H9 (cell line): ENCODE measurements at places on chromosomes 16 and 17. TPM values are rescaled to one million over a fixed set of nuclear protein-coding genes. Genes with fewer than 3 reads are reported as not detected.

DNA sequence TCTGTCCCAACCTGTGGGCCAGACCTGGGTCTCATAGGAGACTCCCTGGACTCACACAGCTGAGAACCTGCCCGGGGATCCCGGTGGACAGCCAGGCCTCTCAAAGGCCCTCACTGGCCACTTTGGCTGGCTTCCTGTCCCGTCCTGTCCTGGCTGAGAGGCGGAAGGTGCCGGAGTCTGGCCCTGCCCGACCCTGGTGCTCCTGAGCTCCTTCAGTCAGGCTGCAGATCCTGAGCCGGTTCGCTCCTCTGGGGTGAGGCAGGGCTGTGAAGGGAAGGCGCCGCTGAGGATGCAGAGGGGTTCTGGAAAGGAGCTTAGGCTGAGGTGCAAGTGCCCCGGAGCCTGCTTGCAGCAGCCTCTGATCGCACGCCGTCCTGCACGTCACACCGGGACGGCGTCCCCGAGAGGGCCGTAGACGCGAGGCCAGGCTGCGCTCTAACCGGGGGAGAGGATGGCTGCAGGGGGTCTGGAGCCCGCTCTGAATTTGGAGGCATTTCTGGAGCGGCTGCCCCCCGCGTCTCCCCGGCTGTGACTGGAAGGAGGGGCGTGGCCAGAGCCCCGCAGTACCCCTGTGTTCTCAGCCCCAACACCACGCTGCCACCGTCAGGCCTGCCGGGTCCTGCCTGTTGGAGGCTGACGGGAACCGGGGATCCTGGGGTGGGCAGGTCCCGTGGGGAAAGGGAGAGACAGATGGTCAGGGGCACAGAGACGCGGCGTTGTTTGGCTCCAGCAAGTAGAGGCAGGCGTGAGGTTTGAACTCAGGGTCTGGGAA is 4.1 kb downstream of the HGS start:
- no peak overlapping the region for H3K27ac ChIP-seq
- H3K4me1 ChIP-seq = no peaks in the 10 kb centered on the region
- H3K4me3 ChIP-seq = peak overlapping the region; percentile 32; the same call in 1 of the 3 replicates
- no peak for DNase-seq
- H3K27me3 ChIP-seq = no peaks in the 10 kb centered on the region

Gene KRT13
- total RNA-seq = not detected in 2 replicates

GRCh38 chr17:3026856-3027751 is 36.3 kb downstream of the OR1D5 start:
- H3K36me3 ChIP-seq = peaks cover 27% of the 10 kb centered on the region
- peak; percentile 27 for DNase-seq
- no peaks in the 10 kb centered on the region for H3K4me1 ChIP-seq
- no peak overlapping the region for H3K27ac ChIP-seq
- no peak overlapping the region for H3K4me3 ChIP-seq
- H3K27me3 ChIP-seq = no peaks in the 10 kb centered on the region

Gene TLCD3B
- total RNA-seq = 20.9 and 22.3 TPM in 2 replicates

DNA sequence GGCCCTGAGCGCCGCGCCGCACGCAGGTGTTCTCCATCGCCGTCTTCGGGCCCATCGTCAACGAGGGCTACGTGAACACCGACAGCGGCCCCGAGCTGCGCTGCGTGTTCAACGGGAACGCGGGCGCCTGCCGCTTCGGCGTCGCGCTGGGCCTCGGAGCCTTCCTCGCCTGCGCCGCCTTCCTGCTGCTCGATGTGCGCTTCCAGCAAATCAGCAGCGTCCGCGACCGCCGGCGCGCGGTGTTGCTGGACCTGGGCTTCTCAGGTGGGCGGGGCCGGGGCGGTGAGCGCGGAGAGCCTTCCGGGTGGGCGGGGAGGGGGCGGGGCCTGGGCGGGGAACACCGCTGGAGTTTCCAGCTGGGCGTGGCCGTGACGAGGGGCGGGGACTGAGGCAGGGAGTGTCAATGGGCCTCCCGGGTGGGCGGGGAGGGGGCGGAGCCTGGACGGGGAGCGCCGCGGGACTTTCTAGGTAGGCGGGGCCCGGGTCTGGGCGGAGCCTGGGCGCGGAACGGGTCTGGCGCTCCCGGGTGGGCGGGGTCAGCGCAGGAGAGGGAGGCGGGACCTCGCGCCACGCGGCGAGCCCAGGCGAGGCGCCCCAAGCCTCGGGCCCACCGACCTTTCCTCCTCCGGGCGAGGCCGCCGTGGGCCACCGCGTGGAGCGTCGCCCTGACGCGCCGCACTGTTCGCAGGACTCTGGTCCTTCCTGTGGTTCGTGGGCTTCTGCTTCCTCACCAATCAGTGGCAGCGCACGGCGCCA is 2.4 kb downstream of the SYNGR3 start:
- H3K36me3 ChIP-seq = no peaks in the 10 kb centered on the region; the same call in 2 of the 3 replicates
- DNase-seq = peak; percentile 97
- peak overlapping the region; percentile 66; the same call in 1 of the 2 replicates for H3K4me3 ChIP-seq

- H3K27me3 ChIP-seq = no peaks in the 10 kb centered on the region
- H3K36me3 ChIP-seq = no peaks in the 10 kb centered on the region
- no peak for DNase-seq
- H3K4me3 ChIP-seq = no peak overlapping the region
Measured at GRCh38 chr16:82955741-82956348, 329.1 kb downstream of the CDH13 start.

GRCh38 chr17:78746263-78746948 is 35.7 kb downstream of the CYTH1 start:
- H3K4me1 ChIP-seq = peaks cover 4% of the 10 kb centered on the region; the same call in 1 of the 2 replicates
- H3K27ac ChIP-seq = no peak overlapping the region
- no peak overlapping the region for H3K4me3 ChIP-seq
- H3K36me3 ChIP-seq = no peaks in the 10 kb centered on the region
- H3K27me3 ChIP-seq = no peaks in the 10 kb centered on the region

GRCh38 chr17:39104657-39105056 is 46.8 kb downstream of the PLXDC1 start:
- no peak overlapping the region for H3K27ac ChIP-seq
- H3K4me3 ChIP-seq = no peak overlapping the region
- no peak for DNase-seq
- H3K4me1 ChIP-seq = no peaks in the 10 kb centered on the region
- no peaks in the 10 kb centered on the region for H3K36me3 ChIP-seq

DNA sequence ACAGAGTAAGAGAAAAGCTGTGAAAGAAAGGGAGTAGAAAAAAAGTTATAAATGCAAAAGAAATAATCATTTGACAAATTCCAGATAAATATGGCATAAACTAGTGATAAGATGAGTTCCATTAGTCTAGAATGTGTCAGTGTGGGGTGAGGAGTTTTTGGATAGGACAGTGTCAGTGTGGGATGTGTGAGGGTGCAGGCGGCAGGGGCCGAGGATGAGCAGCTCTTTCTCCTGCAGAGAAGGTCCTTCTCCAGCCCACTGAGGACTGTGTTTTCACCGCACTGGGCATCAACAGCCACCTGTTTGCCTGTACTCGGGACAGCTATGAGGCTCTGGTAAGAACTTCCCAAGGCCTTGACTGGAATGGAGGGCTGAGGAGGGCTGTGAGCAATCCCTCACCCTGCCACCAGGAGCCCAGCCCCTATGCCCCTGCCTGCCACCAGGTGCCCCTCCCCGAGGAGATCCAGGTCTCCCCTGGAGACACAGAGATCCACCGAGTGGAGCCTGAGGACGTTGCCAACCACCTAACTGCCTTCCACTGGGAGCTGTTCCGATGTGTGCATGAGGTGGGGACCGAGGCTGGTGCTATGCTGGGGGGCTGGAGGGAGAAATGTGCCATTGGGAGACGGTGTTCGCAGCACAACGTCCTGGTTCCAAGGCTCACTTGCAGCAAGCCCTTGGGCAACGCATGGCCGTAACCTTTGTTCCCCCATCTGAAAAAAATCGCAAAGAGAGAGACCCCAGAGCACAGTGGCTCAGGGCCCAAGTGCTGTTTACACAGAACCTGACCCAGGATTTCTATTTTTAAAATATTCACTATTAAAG is 13.1 kb downstream of the RAPGEFL1 start:
- DNase-seq = peak; percentile 91
- peak overlapping the region; percentile 73 for H3K4me3 ChIP-seq
- H3K27ac ChIP-seq = no peak overlapping the region
- peaks cover 3% of the 10 kb centered on the region; the same call in 1 of the 3 replicates for H3K36me3 ChIP-seq

DNA sequence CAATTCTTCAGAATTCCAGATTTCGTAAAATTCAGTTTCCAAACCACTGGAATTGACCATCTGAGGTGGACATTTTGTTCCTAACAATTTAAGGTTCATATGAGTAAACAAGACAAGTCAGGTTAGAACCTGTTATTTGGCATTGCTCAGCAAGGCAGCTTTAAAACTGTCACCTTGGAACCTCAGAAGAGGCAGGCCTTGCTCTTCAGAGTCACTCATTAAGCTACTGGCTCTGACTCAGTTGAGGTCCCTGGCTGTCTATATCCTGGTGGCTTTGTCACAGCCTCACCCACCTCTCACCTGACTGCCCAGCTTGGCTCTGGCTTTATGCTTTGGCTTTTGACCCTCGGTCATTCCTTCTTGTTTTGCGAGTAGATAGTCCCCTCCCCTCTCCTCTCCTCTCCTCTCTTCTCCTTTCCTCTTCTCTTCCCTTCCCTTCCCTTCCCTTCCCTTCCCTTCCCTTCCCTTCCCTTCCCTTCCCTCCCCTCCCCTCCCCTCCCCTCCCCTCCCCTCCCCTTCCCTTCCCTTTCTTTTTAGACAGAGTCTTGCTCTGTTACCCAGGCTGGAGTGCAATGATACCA is 238.4 kb downstream of the SHISA9 start:
- no peak for DNase-seq
- H3K4me1 ChIP-seq = peaks cover 6% of the 10 kb centered on the region; the same call in 1 of the 2 replicates
- no peaks in the 10 kb centered on the region for H3K27me3 ChIP-seq
- H3K36me3 ChIP-seq = no peaks in the 10 kb centered on the region; the same call in 1 of the 2 replicates
- H3K27ac ChIP-seq = no peak overlapping the region
- no peak overlapping the region for H3K4me3 ChIP-seq

- H3K36me3 ChIP-seq = no peaks in the 10 kb centered on the region
- H3K27ac ChIP-seq = no peak overlapping the region
- no peaks in the 10 kb centered on the region for H3K4me1 ChIP-seq
- H3K4me3 ChIP-seq = no peak overlapping the region
- no peak for DNase-seq
Measured at GRCh38 chr16:14389359-14389758, 240.7 kb downstream of the PARN start.

- no peak overlapping the region for H3K4me3 ChIP-seq
- no peaks in the 10 kb centered on the region for H3K4me1 ChIP-seq
- DNase-seq = no peak
- no peaks in the 10 kb centered on the region for H3K36me3 ChIP-seq
Measured at GRCh38 chr17:72974605-72975232, 117.8 kb downstream of the SLC39A11 start.

DNA sequence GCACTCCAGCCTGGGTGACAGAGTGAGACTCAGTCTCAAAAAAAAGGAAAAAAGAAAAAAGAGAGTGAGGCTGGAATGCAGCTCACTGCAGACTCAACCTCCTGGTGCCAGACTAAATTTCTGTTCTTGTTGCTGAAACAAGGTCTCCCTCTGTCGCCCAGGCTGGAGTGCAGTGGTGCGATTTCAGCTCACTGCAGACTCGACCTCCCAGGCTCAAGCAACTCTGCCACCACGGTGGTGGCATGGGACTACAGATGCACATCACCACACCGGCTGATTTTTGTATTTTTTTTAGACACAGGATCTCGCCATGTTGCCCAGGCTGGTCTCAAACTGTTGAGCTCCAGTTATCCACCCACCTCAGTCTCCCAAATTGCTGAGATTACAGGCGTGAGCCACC is 34.6 kb downstream of the TRIM25 start:
- no peak overlapping the region for H3K27ac ChIP-seq
- DNase-seq = no peak

Gene MYADML2
- total RNA-seq = 0.13 and 0.22 TPM in 2 replicates

GRCh38 chr16:87707097-87707496 is 58.7 kb downstream of the KLHDC4 start:
- peaks cover 60% of the 10 kb centered on the region for H3K36me3 ChIP-seq
- no peak overlapping the region for H3K4me3 ChIP-seq
- no peaks in the 10 kb centered on the region for H3K4me1 ChIP-seq
- no peaks in the 10 kb centered on the region for H3K27me3 ChIP-seq
- DNase-seq = peak; percentile 74

DNA sequence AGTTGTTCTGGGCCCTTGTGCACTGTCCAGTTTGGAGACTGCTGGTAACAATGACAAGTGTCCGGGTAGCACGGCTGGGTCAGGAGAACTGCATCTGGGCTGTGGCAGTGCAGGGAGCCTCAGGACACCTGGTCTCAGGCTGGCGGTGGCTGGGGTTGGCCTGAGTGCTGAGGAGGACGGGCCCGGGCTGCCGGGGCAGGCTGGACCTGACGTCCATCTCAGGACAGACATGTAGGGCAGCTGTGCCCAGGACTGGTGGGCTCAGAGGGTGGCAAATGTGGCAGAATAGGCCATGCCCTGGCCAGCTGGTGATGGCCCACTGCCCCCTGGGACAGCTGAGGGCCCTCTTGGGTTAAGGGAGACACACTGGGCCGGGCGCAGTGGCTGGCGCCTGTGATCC is 4.2 kb upstream of the NLRC3 start:
- H3K27me3 ChIP-seq = no peaks in the 10 kb centered on the region
- no peak for DNase-seq
- H3K4me3 ChIP-seq = no peak overlapping the region
- no peaks in the 10 kb centered on the region for H3K4me1 ChIP-seq
- H3K36me3 ChIP-seq = peaks cover 26% of the 10 kb centered on the region

- no peaks in the 10 kb centered on the region for H3K4me1 ChIP-seq
- no peak overlapping the region for H3K4me3 ChIP-seq
- no peaks in the 10 kb centered on the region for H3K27me3 ChIP-seq
- H3K27ac ChIP-seq = no peak overlapping the region
- H3K36me3 ChIP-seq = no peaks in the 10 kb centered on the region; the same call in 1 of the 3 replicates
Measured at GRCh38 chr17:33864758-33865229, 390.3 kb upstream of the CCL2 start.

GRCh38 chr16:22031483-22032083 is 23.7 kb downstream of the MOSMO start:
- H3K36me3 ChIP-seq = no peaks in the 10 kb centered on the region; the same call in 2 of the 3 replicates
- no peaks in the 10 kb centered on the region for H3K27me3 ChIP-seq
- H3K4me3 ChIP-seq = no peak overlapping the region
- DNase-seq = no peak
- no peaks in the 10 kb centered on the region; the same call in 1 of the 2 replicates for H3K4me1 ChIP-seq

Gene DOC2B
- total RNA-seq = 1.9 and 2.1 TPM in 2 replicates

DNA sequence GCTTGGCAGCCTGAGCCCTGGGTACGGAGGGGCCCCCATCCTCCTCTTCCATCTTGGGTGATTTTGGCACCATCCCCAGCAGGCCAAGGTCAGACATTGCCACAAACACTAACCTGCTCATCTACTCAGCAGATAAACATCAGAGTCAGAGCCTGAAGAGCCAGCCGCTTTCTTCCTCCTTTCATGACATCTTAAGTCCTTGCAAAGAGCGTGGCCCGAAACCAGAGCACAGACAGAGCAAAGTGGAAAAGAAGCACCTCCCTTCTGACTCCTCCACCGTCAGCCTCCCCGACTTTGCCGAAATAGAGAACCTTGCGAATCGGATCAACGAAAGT is 60.4 kb upstream of the RPH3AL start:
- no peaks in the 10 kb centered on the region for H3K27me3 ChIP-seq
- H3K36me3 ChIP-seq = no peaks in the 10 kb centered on the region; the same call in 1 of the 3 replicates
- H3K27ac ChIP-seq = no peak overlapping the region

DNA sequence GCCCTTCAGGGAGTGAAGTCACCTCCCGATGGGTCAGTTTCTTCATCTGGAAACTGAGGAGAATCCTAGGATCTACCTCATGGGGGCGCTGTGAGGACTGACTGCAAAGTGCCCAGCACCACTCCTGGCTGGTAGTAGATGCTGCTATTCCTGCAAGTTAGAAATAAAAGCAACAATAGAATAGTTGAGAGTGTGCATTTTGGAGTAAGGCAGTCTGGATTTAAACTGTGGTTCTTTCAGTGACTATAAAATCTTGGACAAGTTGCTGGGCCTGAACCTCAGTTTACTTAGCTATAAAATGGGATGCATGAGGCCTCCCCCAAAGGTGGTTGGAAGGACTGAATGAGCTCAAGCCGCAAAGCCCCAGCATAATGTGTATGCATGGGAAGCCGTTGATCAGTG is 70.6 kb downstream of the CYB5B start:
- no peak overlapping the region for H3K4me3 ChIP-seq
- H3K27me3 ChIP-seq = no peaks in the 10 kb centered on the region
- no peak overlapping the region for H3K27ac ChIP-seq
- no peaks in the 10 kb centered on the region for H3K4me1 ChIP-seq
- peak; percentile 74 for DNase-seq
